Large intestine (tissue), 12 donors: ENCODE measurements at places on chromosomes 11 and 22. TPM values are rescaled to one million over a fixed set of nuclear protein-coding genes. Genes with fewer than 3 reads are reported as not detected.

Gene KCNQ1
- 19.5 TPM for polyA plus RNA-seq

DNA sequence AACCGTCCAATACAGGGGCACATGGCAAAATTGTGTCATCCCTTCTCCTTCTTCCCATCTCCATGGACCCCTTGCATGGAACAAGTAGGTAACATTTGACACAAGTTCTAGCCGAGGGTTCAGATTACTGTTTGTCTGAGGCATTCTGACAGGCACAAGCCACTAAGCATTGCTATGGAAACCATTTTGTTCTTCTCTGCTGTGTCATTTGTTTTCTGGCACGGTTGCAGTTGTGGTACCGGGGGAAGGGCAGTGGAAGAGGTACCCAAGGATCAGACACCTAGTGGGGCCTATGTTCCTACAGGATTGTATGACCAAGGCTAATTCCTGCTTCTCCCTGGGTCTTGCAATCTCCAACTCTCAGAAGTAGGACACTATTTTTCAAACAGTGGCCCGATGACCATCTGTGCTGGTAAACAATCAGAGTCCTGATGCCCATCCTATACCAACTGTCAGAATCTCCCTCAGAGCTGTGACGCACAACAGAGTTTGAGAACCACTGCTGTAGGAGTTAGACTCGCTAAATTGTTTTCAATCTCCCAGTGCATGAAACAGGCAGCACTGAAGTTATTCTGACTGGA lies 69.3 kb downstream of the KCNC1 start:
- DNase-seq, result no peak
- H3K36me3 ChIP-seq, result no peaks in the 10 kb centered on the region
- H3K27ac ChIP-seq, result no peak overlapping the region
- H3K27me3 ChIP-seq, result no peaks in the 10 kb centered on the region
- no peaks in the 10 kb centered on the region for H3K4me1 ChIP-seq
- no peak overlapping the region for H3K4me3 ChIP-seq

Gene MS4A2
- 0.07 TPM for polyA plus RNA-seq

Gene PRR5L
- 37.8 TPM for polyA plus RNA-seq

Gene RTN4R
- polyA plus RNA-seq, result 7.5 TPM

DNA sequence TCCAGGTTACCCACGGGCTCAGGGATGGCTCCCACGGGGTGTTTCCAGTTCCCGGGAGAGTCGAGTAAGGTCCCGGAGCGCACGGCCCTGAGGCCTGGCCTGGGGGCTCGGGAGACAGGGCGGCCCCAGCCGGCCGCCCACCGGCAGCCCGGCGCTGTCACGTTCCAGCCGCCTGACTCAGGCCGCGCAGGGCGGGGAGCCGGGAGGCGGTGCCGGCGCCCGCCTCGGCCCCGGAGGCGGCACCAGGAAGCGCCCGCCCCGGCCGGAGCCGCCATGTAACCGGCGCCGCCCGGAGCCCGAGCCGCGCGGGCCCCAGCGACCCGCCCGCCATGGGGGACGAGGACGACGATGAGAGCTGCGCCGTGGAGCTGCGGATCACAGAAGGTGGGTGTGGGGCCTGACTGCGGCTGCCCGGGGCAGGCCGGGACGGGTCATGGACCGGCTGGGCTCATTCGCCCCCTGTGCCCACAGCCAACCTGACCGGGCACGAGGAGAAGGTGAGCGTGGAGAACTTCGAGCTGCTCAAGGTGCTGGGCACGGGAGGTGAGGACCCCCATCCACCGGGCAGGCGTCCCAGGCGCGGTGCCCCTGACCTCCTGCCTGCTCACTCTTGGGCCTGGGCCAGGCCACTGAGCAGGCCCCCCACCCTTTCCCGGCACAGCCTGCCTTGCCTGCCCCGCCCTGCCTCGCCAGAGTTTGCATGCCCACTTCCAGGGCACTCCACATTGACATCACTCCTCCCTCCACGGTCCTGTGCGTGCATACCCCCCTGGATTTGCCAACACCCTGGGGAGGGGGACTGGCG lies at the start of gene RPS6KA4:
TSS of gene RPS6KA4 (plus strand) at position 256 of the 805 bp plus-strand sequence. CDS start at position 330, 74 bp downstream.
- H3K4me3 ChIP-seq, result peak within 1 kb of the TSS; percentile 77
- peaks cover 32% of the 10 kb centered on the region for H3K36me3 ChIP-seq
- H3K4me1 ChIP-seq, result peaks cover 39% of the 10 kb centered on the region
- DNase-seq, result peak; percentile 83
